ENCODE measurements at places on chromosomes 1 and 21. TPM values are rescaled to one million over a fixed set of nuclear protein-coding genes. Genes with fewer than 3 reads are reported as not detected.

DNA sequence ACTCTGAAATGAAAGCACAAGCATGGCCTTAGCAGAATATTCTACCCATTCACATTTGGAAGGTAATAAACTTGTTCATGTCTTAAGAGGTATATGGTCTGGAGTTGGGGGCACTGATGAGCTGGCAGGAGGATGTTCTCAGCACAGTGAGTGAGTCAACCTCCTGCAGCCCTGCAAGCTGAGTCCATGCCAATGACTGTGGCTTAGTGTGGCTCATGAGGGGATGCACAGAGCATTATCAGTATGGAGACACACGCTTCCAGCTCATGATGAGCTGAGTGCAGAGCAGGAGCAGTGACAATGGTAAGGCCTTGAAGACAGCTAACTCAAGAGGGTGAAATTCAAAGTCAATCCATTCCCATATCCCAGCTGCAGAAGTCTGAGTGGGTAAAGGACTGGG is 102.3 kb downstream of the TNFSF18 start:
- peak; percentile 63 for DNase-seq

Gene PLA2G4A
- not detected for total RNA-seq

GRCh38 chr21:41769521-41769920 is 2.7 kb upstream of the RIPK4 start:
- DNase-seq: no peak

DNA sequence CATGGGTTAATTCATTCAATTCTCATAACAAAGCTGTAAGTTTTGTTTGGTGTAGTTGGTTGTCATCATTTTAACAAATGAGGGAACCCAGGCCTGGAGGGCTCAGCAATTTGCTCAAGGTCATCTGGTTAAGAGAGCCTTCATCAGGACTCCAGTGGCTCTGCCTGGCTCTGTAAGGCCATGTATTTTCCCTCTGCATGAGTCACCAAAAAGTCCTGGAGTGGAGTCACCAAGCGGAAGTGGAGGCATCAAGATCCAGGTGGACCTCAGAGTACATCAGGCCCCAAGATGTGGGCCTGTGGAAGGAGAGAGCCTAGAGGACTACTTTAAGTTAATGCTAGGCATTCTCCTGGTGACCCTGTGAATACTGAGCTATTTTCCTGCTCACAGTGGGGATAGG is 30.0 kb upstream of the RBM15 start:
- no peak for DNase-seq

DNA sequence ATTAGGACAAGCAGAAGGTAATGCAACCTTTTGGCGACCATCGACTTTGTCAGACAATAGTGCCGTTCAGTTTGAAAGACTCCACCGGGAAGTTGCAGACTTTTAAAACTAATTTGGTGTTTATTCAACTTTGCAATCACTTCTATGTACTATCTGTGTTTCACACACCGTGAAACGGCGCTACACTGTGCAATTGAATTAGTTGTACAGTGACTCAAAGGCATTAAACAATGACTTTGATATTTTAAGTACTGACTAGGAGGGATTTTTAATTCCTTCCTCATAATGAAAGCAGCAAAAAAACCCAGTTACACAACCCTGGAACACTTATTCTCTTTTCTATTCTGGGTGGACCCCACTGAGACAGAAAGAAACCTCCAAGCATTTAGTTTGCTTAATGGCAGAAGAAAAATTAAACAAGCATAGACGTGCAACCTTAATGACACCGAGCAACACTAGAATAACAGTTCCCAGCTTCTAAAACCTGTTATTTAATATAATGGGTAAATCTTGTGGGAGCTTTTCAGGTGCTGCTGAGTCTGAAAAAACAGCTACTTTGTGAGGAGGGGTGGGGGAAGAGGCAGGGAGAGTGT is 176.8 kb downstream of the LMO4 start:
- DNase-seq: no peak

Gene PLA2G2C
- total RNA-seq: 0.29 TPM

Data from activated CD8-positive, alpha-beta T cell treated with anti-CD3 and anti-CD28 coated beads for 36 hours (primary cell).